ENCODE measurements at places on chromosomes 3 and 15.

- no peak for DNase-seq
Measured at GRCh38 chr15:41535544-41535943, 8.5 kb downstream of the RPAP1 start.

GRCh38 chr15:63940966-63941620, 105.2 kb downstream of the DAPK2 start:
- DNase-seq, result no peak

DNA sequence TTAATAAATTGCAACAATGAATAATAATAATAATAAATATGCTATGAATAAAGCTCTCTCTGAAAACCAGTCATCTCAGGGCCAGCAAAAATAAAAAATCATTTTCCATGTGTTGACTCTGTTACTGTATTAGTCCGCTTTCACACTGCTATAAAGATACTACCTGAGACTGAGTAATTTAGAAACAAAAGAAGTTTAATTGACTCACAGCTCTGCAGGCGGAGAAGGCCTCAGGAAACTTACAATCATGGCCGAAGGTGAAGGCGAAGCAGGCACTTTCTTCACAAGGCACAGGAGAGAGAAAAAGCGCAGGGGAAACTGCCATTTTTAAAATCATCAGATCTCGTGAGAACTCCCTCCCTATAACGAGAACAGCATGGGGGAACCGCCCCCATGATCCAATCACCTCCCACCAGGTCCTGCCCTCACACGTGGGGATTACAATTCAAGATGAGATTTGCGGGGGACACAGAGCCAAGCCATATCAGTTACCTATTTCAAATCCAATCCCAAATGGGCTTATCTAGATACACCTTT, 224.1 kb downstream of the IGSF11 start:
- DNase-seq, result no peak

DNA sequence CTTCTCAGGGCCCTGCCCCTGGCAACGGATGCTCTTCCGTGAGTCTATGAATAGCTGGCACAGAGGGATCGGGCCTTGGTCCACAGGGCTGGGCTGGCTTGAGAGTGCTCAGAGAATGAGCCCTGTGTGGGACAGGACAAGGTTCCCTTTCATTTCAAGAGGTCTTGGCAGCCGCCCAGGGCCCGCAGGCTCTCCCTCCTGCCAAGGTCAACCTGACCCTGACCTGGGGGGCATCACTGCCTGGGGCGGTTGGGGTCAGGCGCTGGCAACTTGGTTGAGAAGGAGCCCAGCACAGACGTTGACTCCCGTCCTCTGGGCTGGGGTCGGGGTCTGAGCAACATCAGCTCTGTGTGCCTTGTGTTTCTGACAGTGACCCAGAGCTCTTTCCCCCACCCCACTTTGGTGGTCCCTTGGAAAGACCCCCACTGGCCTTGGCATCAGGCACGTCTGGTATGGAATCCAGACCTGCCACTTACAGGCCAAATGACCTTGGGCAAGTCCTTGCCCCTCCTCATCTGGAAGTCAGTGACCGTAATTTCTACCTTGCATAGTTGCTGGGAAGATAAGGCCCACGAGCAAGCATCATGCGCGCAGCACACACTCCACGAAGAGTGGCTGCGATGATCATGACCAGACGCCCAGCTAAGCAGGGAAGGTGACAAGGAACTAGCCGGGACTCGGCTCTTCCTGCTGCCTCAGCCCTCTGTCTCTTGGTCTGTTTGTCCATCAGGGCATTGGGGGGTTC, 36.4 kb downstream of the EPHB3 start:
- no peak for DNase-seq

DNA sequence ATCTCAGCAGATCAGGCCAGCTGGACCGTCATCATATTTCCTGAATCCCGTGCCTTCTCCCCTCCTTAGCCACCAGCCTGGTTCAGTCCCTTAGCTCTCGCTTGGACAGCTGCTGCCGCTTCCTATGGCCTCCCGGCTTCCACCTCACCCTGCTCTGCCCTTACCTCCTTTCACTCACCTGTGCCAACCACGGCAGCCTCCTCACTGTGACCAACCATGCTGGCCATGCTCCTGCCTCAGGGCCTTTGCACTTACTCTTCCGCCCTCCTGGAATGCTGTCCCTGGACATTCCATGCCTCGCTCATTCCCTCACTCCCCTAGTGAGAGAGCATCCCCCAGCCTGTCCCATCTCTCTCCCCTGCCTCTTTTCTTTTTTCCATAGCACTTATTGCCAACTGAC, 19.2 kb downstream of the GRIP2 start:
- no peak for DNase-seq

GRCh38 chr3:117914540-117915100, 1120.0 kb downstream of the IGSF11 start:
- no peak for DNase-seq

DNA sequence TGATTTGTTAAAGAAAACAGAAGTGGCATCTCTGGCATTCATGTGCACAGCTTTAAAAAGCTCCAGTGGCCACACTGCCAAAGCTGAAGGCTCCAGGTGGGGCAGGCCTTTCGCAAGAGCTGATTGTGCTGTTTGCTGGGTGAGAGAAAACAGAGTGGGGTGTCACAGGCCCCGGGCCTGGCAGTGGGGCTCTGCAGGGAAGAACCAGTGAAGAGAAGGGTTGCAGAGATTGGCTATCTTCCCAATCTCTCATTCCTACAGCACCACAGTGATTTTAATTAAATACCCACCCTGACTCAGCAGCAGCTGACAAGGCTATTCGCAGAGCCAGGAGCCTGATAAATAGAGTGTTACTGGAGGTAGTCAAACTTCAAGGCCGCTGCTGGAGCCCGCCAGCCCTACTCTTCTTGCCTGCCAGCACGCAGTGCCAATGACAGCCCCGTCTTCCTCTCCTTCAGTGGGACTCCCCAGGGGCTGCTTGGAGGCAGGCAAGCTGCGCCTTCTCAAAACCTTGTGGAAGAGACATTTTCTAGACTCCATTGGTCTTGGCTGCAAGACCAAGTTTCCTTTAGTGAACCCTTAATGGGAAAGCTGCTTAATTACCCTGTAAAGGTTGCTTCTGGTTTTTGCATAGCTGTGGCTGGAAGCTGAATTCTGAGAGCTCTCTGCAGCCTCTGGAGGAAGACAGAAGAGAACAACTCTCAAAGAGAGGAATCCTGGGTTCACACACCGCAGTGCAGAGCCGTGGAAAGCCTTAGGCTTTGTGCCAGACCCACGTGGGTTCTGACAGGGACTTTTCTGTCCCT, 225.8 kb upstream of the SLCO3A1 start:
- no peak for DNase-seq

GRCh38 chr3:49650637-49651036, 23.5 kb upstream of the APEH start:
- DNase-seq, result no peak

DNA sequence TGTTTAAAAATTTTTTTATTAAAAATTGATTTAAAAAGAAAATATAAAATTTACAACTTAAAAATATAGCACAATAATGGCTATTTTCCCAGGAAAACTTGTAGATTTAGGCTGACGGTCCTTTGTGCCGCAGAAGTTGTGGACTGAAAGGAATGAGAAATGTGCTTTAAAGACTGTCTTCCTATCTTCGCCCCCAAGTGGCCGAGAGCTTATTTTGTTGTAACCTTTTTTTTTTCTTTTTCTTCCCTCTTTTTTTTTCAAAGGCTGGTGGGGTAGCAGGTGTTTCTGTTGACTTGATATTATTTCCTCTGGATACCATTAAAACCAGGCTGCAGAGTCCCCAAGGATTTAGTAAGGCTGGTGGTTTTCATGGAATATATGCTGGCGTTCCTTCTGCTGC, 15.5 kb downstream of the SLC25A26 start:
- DNase-seq, result no peak

DNA sequence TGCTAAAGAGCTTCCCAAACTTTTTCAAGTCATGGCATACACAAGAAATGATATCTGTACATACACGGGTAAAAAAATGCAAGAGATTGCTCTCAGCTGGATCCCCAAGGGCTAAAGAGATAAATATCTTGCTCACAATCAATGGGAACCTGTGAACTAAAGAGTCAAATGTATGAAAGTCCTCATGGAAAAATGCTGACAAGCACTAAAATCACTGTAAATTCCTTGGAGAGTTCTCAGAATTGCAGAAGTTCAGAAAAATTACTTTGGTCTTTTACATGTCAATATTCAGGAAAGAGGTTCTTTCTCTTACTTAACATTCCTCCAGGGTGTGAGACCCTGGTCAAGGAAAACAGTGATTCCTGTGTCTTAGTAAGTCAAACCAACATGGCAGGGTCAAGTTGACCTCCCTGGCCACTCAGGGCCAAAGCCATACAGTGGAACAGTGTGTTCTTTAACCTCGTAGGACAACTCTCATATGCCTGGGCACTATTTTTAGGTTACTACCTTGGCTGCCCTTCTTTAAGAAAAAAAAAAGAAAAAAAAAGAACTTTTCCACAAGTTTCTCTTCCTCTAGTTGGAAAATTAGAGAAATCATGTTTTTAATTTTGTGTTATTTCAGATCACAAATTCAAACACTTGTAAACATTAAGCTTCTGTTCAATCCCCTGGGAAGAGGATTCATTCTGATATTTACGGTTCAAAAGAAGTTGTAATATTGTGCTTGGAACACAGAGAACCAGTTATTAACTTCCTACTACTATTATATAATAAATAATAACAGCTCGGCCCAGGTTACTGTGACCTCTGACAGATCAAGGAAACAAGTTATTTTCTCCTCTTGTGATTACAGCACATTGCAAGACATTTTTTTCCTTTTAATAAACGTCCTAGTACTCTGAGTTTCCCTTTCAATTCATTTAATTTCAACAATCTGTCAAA, 12.5 kb downstream of the SSR3 start:
- DNase-seq, result no peak

- no peak for DNase-seq
Measured at GRCh38 chr3:11400213-11400612, 128.0 kb downstream of the ATG7 start.

DNA sequence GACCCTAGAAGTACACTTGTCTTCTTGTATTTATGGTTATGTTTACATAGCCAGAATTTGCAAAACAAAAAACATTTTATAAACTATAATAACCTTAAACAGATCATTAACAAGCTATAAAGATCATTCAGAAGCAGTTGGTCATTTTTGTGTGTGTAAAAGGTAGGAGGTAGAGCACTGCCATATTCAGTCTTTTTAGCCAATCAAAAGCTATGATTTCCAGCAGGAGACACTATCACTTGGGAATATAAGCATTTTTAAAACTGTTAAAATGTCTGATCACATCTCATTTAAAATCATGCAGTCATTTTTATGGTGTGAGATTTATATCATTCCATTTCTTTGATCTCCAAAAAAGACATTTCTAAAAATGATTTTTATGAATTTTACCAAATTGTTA, 42.6 kb upstream of the ATP2C1 start:
- no peak for DNase-seq

- DNase-seq, result no peak
Measured at GRCh38 chr3:12097971-12098370, 60.7 kb downstream of the TIMP4 start.

DNA sequence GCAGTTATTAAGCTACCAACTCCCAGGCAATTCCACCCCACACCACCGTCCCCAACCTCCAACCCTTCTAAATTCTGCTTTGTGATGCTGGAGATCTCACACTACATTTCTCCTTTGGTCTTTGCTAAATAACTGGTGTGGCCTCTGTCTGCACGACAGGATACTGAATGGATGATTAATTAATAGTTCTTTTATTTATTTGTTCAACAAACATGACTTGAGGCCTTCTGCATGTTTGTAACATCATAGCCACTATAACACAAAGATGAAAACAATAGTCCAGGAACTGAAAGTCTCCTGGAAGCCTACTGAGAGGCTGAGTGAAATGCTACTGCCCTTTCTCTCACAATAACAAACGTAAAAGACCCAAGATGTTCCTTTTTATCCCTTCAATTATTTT, 609.5 kb upstream of the UBE2E2 start:
- DNase-seq, result no peak

GRCh38 chr3:176631165-176631564, 566.1 kb downstream of the TBL1XR1 start:
- no peak for DNase-seq

DNA sequence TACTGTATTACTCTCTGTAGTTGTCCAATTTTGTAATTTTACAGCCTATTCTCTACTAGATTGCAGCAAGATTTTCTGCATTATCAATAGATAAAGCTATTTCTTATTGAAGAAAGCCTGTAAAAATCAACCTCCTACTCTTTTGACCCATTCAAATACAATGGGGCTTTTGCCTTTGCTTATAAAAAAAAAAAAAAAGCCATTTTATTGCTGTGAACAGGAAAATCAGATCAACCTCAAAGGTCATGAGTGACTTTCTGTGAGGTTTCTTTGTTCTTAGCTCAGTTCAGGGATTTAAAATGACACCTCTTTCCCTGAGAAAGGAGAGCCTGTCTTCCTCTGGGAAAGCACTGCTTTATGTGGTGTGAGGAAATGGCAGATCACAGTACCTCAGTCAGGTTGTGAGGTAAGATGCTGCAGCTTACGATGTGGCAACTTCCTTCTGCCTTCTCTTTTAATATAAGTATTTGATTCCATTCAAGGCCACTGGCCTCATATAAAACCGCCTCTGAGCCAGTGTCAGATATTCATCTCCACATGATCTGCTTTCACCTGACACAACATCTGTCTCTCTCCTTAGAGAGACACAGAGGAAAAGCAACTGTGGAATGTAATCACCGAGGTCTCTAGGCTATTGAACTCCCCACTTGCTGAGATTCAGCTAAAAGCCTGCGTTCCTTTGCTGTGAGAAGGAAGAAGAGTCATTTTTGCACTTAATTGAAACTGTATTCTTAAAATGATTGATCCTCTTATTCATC, 161.5 kb upstream of the MB21D2 start:
- DNase-seq, result no peak

DNA sequence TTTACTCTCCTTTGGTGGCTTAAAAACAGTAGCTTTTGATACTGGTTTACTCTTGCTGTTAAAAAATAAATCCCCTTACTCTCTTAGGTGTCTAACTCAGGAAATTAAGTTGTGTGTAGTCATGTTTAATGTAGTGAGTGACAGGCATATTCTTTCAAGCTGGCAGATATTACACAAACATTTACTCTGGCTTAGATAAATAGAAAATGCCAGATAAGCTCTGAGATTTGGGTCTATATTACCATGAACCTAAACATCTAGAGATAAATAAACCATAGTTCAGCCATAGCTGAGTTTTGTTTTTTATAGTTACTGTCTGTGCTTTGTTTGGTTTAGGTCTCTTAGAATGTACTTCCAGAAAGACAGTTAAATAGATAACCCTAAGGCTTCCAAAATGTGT, 2.4 kb downstream of the SEMA6D start:
- DNase-seq, result no peak

GRCh38 chr3:65767551-65767950, 271.2 kb downstream of the MAGI1 start:
- no peak for DNase-seq

Measured in left forelimb (tissue), 1 donor.